ENCODE measurements at places on chromosomes 1 and 21.

- DNase-seq, result no peak
Measured at GRCh38 chr1:42442662-42443061, 13.2 kb downstream of the ZMYND12 start.

DNA sequence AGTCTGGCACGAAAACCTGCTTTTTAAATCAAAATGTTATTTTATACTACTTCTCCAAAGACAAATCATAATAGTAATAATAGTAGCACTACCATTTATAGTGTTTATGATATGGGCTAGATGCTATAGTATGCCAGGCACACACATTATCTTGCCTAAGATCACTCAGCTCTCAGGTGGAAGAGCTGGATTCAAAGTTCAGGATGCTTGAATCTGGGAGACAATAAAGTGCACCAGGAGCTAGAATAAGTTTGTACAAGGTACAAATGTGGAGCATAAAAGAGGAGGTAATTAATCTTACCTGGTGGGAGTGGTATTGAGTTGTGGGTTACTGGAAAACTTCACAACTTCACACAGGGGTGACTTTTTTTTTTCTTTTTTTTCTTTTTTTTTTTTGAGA is 10.0 kb upstream of the ELOVL1 start:
- no peak for DNase-seq

DNA sequence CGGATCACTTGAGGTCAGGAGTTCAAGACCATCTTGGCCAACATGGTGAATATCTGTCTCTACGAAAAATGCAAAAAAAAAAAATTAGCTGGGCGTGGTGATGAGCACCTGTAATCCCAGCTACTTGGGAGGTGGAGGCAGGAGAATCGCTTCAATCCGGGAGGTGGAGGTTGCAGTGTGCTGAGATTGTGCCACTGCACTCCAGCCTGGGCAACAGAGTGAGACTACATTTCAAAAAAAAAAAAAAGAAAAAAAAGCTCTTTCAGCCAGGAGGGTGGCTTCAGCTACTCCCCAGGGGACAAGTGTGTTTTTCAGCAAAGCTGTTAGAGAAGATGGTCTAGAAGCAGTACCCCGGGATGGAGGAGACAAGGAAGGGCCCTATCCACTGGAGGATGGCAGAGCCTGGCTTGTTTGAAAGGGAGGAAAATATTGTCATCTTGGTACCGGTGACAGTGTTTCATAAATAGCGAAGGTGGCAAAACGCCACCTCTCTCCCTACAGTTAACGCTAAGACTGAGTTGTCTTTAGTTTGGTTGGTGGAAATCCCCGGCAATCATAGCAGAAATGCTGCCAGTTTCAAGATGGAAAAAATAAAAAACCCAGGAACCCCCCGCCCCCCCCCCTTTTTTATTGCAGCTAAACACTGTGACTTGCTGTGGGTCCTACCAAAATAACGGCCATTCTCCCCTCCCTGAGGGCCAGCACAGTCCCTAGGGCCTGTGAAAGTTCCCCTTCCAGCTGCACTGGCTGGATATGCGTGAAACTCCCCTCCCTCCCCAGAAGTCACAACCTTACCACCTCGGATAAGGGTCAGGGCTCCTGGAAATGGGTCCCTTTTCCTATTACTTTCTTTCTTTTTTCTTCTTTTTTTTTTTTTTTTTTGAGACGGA is 3.5 kb downstream of the PIK3CD start:
- no peak for DNase-seq

GRCh38 chr1:91578320-91579109 is 77.9 kb downstream of the CDC7 start:
- DNase-seq, result no peak

DNA sequence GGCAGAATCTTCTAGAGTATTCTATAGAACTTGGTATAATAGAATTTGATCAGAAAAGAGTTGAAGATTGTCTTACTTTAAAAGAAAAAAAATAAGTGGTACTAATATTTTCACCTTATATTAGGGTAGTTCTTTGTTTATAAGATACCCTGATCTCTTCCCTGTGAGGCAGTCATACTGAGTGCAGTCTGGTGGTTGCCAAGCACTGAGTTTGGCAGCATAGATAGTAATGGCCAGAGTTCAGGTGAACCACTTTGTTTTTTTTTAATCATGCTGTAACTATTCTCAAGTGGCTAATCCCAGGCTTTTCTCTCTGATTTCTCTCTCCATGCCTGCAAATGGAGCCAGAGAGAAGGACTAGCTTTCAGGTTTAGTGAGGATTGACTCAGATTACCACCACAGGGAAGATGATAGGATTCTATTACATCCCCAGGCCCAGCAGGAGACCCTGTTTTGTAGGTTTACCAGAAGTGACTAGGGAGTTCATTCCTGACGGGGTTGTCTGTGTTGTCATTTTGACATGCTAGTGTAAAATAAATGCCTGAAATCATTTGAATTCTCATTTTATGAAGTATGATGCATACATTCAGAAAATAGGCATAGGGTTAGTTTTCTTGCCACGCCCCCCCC is 16.7 kb downstream of the KDM1A start:
- DNase-seq, result no peak

DNA sequence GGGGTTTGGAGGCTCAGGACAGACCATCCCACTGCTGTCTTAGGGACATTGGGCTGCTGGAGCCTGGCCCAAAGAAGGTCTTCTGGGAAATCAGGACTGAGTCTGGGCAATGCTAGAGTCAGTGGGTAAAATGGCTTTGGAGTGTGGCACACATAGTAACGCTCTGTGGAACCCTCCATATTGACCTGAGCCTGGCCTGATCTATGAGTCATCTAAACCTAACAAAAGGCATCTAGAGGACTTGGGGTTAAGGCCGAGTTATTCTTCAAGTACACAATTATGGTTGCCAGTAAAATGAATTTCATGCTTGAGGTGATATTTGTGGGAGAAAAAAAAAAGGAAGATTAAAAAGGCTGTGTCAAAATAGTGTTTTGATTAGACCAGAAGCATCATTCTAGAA is 77.7 kb downstream of the ST6GALNAC5 start:
- no peak for DNase-seq

DNA sequence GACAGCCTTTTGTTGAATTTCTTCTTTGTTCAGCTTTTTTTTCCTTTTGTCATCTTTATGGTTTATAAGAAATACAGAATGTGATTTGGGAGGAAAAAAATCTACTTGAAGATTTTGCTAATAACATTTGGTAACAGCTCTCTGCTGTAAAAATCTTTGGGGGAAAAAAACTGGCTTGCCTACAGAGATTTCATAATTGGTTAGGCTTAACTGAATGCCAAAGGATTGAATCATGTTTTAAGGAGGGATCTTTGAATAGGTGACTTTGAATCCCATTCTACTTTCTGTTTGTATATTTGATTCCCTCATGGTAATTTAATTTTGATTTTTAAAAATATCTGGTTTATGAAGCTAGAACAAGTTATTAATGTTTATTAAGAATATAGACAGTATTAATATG is 3.2 kb downstream of the BTF3L4 start:
- no peak for DNase-seq

GRCh38 chr1:157085421-157085820 is 14.2 kb downstream of the ETV3L start:
- DNase-seq, result no peak

DNA sequence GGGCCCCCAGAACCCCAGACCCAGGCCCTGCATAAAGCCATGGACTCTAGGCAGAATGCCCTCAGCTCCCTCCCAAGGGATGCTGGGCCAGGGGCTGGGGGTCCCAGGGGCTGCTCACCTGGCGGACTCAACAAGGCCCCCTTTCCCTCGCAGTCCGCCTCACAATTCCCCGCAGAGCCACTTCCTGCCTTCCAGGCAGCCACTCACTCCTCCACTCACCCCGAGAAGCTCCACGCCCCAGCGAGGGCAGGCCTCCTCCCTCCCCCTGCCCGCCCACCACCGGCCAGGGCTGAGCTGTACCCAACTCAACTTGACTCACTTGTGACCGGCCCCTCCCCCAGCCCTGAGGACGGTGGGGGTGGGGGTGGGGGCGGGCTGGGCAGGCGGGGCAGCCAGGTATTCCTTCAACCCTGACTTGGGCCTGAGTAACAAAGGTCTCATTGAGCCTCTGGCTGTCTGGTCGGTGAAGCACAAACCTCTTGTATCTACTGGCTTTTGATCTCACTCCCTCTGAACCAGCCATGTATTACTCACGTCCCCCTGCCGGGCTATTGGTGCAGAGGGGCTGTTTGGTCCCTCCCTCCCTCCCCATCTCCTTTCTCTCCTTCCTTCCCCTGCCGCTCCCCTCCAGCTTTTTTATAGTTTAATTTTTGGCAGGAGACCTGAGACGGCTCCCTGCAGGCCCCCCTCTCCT is 5.9 kb downstream of the BLACAT1 start:
- peak; percentile 66 for DNase-seq

GRCh38 chr1:213369465-213369864 is 318.4 kb downstream of the RPS6KC1 start:
- no peak for DNase-seq

DNA sequence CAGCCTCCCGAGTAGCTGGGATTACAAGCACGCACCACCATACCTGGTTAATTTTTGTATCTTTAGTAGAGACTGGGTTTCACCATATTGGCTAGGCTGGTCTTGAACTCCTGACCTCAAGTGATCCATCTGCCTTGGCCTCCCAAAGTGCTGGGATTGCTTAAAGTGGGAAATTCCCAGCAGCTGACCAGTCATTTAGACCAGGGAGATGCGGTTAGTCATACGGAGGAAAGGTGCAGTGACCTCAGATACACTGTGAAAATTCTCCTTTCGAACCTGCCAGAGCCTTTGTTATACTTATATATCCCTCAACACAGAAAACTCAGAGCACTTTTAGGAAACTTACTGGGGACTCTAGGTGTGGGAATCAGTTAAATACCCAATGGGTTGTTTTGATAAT is 39.6 kb downstream of the MAP10 start:
- DNase-seq, result peak; percentile 91

GRCh38 chr1:90133133-90133532 is 138.2 kb downstream of the ZNF326 start:
- DNase-seq, result peak; percentile 27

- no peak for DNase-seq
Measured at GRCh38 chr1:233005156-233005555, 54.7 kb downstream of the NTPCR start.

GRCh38 chr1:92031281-92032110 is 1.7 kb downstream of the EPHX4 start:
- no peak for DNase-seq

- DNase-seq, result peak; percentile 93
Measured at GRCh38 chr1:115430441-115431158, 92.6 kb upstream of the NGF start.

DNA sequence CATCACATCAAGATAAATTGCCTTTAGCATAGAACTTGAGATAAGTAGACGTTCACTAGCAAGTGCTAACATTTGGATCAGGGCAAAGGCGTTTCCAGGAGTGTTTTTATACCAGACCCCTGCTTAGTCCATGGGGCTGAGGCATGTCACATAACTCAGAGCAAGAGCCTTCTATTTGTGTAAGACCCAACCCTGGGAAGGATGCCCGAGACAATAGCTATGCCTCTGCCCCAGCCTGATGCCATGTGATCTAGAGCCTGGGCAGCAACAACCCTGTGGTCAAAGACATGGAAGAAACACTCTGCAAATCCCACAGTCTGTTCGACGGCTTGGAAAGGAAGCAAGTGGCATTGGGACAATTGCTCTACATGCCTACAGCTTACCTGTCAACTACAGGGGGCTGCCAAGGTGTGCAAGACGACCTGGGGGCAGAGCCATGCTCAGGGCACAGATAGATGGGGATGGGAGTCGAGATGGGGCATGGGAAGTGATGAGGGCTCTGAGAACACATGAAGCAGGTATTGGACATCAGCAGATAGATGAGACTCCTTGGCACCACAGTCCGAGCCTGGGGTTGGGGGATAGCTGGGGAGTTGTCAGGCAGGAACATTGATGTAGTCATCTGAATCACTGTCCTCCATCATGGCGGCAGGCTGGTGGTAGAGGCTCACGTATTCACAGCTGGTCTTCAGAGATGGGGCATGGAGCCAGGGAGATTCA is 7.3 kb downstream of the IL24 start:
- DNase-seq, result no peak

GRCh38 chr1:50208315-50208714 is 99.6 kb downstream of the ELAVL4 start:
- no peak for DNase-seq

DNA sequence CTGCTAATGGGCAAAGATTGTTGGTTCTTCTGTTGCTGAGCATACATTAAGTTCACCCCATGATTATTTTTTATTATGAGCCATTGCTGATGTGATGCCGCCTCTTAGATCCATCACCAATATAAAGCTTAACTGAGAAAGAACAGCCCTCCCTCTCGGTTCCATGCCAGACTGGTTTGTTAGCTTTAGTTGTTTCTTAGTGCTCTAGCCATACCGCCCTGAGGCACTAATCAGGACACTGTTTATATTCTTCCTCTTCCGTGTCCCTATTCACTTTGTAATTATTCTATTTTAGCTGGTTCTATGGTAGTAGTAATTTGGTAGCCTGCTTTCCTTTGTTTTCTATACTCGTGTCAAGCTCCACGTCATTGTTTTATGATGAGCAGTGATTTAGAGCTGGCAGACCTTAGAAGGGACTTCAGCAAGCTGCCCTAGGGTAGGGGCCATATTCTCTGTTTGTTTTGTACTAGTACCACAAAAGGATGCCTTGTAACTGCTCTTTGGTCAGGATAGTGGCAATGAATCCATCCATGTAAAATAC is 27.3 kb upstream of the PDPN start:
- no peak for DNase-seq

- DNase-seq, result no peak
Measured at GRCh38 chr1:10678852-10679251, 117.6 kb downstream of the CASZ1 start.

DNA sequence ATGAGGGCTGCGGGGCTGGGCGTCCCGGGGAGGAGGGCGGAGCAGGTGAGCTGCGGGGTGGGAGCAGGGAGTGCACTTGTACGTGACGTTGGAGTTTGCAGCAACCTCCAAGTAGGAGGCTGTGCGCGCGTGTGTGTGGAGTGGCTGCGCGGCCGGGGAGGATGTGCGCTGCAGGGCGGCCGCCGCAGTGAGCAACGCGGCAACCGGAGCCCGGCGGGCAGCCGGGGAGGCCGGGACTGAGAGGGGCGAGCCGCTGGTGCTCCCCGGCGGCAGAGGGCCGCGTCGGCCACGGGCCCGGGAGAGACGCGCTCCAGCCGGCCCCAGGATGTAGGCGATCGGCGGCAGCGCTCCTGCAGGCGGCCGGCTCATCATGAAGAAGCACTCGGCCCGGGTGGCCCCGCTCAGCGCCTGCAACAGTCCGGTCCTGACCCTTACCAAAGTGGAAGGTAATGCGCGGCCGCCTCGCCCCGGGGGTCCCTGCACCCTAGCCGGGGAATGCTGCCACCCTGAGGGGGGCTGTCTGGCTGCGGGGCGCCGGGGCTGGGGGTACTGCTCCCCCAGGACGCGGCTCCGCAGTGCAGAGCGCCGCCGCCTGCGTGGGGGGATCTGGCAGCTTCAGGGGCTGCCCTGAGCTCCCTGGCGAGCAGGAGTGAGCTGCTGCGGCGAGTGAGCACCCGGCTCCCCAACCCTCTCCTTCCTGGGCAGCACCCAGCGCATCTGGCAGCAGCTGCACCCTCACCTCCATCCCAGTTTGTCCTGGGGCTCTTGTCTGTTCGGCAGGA is 158.9 kb upstream of the COA6 start:
- no peak for DNase-seq

GRCh38 chr1:55375617-55376258 is 160.6 kb upstream of the USP24 start:
- no peak for DNase-seq

GRCh38 chr1:111653709-111654108 is 34.1 kb downstream of the RAP1A start:
- no peak for DNase-seq

Measured in epithelial cell of proximal tubule (primary cell).